IMR-90 (cell line): ENCODE measurements at places on chromosomes 7 and 10. TPM values are rescaled to one million over a fixed set of nuclear protein-coding genes. Genes with fewer than 3 reads are reported as not detected.

DNA sequence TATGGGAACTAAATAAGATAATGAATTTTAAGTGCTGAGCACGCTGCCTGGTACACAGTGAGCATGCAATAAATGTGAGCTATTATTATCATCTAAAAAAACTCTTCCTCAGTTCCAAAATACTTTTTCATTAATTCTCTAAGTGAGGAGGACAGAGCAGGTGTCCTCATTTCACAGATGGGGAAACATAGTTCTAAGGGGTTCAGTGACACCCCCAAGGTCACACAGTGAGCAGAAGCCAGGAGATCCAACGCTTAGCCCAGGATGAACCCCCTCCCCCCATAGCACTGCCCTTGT lies 6.8 kb upstream of the RRP12 start:
- H3K4me3 ChIP-seq, result no peak overlapping the region
- no peak for DNase-seq
- H3K36me3 ChIP-seq, result no peaks in the 10 kb centered on the region
- H3K4me1 ChIP-seq, result no peaks in the 10 kb centered on the region
- no peak overlapping the region for H3K27ac ChIP-seq

Gene ADAMTS14
- under 0.01 TPM in 2 replicates for total RNA-seq

DNA sequence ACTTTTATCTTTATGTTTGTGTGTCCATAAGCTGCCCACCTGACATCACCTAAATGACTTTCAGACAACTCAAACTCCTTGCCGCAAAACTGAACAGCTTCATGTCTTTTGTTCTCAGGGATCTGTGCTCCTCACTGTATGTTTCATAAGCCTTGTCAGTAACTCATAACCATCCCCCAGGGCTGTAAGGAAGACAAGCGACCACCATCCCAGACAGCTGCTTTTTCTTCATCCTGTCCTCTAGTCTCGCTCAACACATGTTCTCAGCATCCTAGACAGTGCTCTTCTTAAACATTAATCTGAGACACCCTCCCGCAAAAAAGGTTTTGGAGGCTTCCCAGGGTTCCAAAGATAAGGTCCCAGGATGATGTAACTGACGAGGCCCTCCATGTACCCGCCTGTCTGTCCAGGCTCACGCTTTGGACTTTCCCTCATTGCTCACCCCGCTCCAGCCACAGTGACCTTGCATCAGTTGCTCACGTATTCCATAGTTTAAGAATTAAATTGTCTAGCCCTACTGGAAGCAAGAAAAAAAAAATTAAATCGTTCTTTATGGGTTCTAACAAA lies 69.8 kb downstream of the MAP3K8 start:
- no peaks in the 10 kb centered on the region for H3K36me3 ChIP-seq
- no peak for DNase-seq
- H3K27ac ChIP-seq, result no peak overlapping the region
- H3K4me3 ChIP-seq, result no peak overlapping the region
- peaks cover 23% of the 10 kb centered on the region for H3K27me3 ChIP-seq
- H3K4me1 ChIP-seq, result no peaks in the 10 kb centered on the region

Gene KLF14
- total RNA-seq, result not detected in 2 replicates

DNA sequence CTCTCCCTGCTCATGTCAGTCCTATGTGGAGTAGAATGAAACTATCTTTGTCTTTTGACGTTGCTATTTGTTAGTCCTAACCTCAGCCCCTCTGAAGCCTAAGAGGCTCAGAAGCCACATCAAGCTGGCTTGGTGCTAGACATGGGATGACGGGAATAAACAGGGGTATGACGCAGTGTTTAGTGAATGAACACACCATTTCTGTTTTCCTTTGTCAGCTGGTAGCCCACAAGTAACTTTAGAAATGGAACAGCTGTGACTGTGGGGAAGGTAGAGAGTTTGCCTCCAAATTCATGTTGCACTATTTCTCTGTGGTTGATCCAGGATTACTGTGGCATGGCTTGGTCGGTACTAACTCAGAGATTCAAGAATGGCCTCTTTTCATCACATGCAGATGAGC lies 31.3 kb downstream of the COX15 start:
- no peak overlapping the region for H3K27ac ChIP-seq
- no peaks in the 10 kb centered on the region for H3K27me3 ChIP-seq
- no peak for DNase-seq
- H3K36me3 ChIP-seq, result peaks cover 46% of the 10 kb centered on the region

- H3K4me3 ChIP-seq, result no peak overlapping the region
- H3K36me3 ChIP-seq, result no peaks in the 10 kb centered on the region
- peak; percentile 56 for DNase-seq
- no peaks in the 10 kb centered on the region for H3K4me1 ChIP-seq
- no peak overlapping the region for H3K27ac ChIP-seq
Measured at GRCh38 chr7:11427686-11428273, 404.2 kb downstream of the THSD7A start.

DNA sequence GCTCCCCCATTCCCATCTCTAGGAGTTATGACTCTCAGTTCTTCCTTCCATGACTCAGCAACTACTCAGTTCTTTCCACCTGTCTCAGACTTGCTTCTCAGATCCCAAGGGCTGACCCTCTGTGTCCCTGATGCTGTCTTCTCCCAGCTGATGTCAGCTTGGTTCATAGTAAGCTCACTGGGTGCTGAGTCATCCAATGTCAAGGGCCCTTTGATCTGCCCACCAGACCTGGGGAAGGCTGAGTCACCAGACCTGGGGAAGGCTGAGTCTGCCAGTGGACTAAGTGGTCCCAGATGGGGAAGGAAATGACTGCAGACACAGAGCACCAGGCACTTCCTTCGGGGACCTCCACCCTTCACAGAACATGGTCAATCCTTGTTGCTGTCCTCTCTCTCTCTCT lies 76.1 kb upstream of the ZEB1 start:
- H3K27ac ChIP-seq, result peak overlapping the region; percentile 2; the same call in 1 of the 2 replicates
- peak; percentile 99 for DNase-seq
- no peaks in the 10 kb centered on the region for H3K27me3 ChIP-seq
- peaks cover 9% of the 10 kb centered on the region for H3K4me1 ChIP-seq

GRCh38 chr7:135718794-135719437 lies 9.1 kb downstream of the SLC13A4 start:
- H3K4me3 ChIP-seq, result no peak overlapping the region
- no peaks in the 10 kb centered on the region for H3K27me3 ChIP-seq
- no peak overlapping the region for H3K27ac ChIP-seq
- no peak for DNase-seq
- peaks cover 13% of the 10 kb centered on the region for H3K4me1 ChIP-seq
- no peaks in the 10 kb centered on the region for H3K36me3 ChIP-seq

DNA sequence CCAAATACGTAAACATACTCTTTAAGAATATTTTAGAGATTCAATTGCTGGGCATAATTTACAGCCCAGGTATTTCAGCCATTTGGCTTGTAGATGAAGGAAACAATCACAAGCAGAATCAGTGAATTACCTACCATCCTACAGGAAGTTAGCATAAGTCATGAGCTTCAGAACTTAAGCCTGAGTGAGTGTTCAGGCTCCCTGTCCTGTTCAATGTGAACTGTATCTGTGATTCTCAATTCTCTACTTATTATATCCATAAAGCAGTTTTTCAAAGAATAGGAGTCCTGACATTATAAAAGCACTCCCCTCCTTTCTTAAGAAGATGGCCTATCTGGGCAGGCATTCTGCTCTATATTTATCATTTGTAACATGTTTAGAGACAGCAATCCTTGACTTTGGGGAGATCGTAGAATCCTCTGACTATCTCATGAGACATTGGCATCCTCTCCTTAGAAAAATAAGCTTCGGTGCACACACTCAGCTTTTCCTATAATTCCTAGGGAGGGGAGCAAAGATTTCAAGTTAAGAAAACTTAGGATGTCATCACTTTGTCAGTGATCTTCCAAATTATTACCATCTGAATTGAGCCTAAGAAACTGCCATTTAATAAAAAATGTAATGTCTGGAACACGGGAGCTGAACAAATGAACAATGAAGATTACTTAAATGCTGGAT lies 645.2 kb upstream of the IGFBP3 start:
- no peak overlapping the region for H3K4me3 ChIP-seq
- peak; percentile 72 for DNase-seq
- peaks cover 5% of the 10 kb centered on the region for H3K4me1 ChIP-seq
- H3K36me3 ChIP-seq, result no peaks in the 10 kb centered on the region

- no peak for DNase-seq
- H3K36me3 ChIP-seq, result peaks cover 5% of the 10 kb centered on the region; the same call in 1 of the 2 replicates
- H3K27me3 ChIP-seq, result peaks cover 16% of the 10 kb centered on the region
- peaks cover 2% of the 10 kb centered on the region; the same call in 1 of the 2 replicates for H3K4me1 ChIP-seq
- H3K27ac ChIP-seq, result no peak overlapping the region
Measured at GRCh38 chr10:129954492-129955315, 9.4 kb downstream of the EBF3 start.

- no peak overlapping the region for H3K4me3 ChIP-seq
- peak; percentile 39 for DNase-seq
- H3K27me3 ChIP-seq, result no peaks in the 10 kb centered on the region
- H3K27ac ChIP-seq, result no peak overlapping the region
- no peaks in the 10 kb centered on the region for H3K36me3 ChIP-seq
Measured at GRCh38 chr10:93160829-93161228, 87.1 kb downstream of the CYP26A1 start.

Gene GTF2IRD2
- total RNA-seq, result 2.9 and 3.1 TPM in 2 replicates

GRCh38 chr10:78420946-78421735 lies 387.5 kb downstream of the RPS24 start:
- no peak for DNase-seq
- H3K27ac ChIP-seq, result no peak overlapping the region
- H3K27me3 ChIP-seq, result peaks cover 16% of the 10 kb centered on the region
- no peaks in the 10 kb centered on the region for H3K36me3 ChIP-seq
- no peaks in the 10 kb centered on the region for H3K4me1 ChIP-seq
- H3K4me3 ChIP-seq, result no peak overlapping the region

GRCh38 chr10:114683593-114683992 lies 25.5 kb upstream of the ABLIM1 start:
- H3K36me3 ChIP-seq, result no peaks in the 10 kb centered on the region
- peaks cover 10% of the 10 kb centered on the region for H3K4me1 ChIP-seq
- no peaks in the 10 kb centered on the region for H3K27me3 ChIP-seq
- DNase-seq, result no peak

Gene IPMK
- 2.0 and 5.0 TPM in 2 replicates for total RNA-seq

- no peak overlapping the region for H3K27ac ChIP-seq
- H3K4me1 ChIP-seq, result no peaks in the 10 kb centered on the region
- H3K4me3 ChIP-seq, result no peak overlapping the region
- DNase-seq, result no peak
- H3K27me3 ChIP-seq, result no peaks in the 10 kb centered on the region
Measured at GRCh38 chr7:64849924-64850499, 53.1 kb upstream of the ZNF273 start.

Gene TRDMT1
- total RNA-seq, result 4.7 and 6.7 TPM in 2 replicates

DNA sequence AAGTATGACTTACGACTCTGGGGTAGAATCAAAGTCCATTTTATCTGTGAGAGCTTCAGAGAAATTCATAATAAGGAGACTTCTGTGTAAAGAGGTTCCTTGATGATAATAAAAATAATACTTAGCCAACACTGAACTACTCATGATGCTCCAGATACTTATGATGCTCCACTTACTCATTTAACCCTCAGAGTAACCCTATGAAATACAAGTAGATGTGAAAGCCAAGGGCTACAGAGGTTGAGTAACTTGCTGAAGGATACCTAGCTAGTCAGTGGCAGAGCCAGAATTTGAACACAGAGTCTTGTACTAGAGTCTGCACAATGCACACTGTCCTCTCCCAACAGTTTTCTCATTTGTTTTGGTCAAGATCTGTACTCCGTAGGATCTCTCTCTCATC lies 89.5 kb downstream of the HECW1 start:
- peaks cover 8% of the 10 kb centered on the region; the same call in 1 of the 2 replicates for H3K4me1 ChIP-seq
- H3K36me3 ChIP-seq, result no peaks in the 10 kb centered on the region
- no peaks in the 10 kb centered on the region for H3K27me3 ChIP-seq
- no peak overlapping the region for H3K27ac ChIP-seq
- H3K4me3 ChIP-seq, result no peak overlapping the region

Gene FZD1
- total RNA-seq, result 3.6 and 4.4 TPM in 2 replicates

DNA sequence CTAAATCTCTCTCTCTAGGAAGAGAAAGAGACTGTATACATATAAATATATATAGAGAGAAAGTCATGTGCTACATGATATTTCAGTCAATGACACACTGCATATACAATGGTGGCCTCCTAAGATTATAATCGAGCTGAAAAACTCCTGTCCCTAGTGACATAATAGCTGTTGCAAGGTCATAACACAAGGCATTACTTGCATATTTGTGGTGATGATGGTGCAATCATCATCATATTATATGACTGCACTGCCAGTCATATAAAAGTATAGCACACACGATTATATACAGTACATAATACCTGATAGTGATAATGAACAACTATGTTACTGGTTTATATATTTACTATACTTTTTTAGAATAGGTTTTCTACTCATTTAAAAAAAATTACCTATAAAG lies 316.7 kb downstream of the FGFR2 start:
- H3K27me3 ChIP-seq, result no peaks in the 10 kb centered on the region
- no peak overlapping the region for H3K27ac ChIP-seq
- no peaks in the 10 kb centered on the region for H3K4me1 ChIP-seq
- DNase-seq, result no peak

Gene GRB10
- total RNA-seq, result 11.7 and 15.1 TPM in 2 replicates

DNA sequence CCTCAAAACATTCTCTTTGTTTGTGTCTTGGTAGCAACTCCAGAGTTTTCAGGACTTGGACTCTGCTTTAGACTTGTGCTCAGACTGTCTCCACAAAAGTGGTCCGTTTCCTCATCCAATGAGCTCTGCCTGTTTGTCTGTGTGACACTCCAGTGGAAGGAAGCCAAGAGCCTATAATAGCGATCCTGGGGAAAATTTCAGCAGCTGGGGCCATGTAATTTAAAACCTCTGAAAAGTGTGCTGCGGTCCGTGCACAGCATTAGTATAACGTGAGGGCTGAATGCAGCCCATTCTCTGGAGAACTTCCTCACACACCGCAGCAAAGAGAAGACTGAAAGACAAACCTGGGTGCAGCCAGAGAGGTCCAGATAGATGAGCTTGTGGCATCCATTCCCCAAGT lies at the start of gene LRRC17:
LRRC17 (plus strand) TSS at position 259 of the 400 bp plus-strand sequence. CDS start 20,914 bp downstream, outside the sequence.
- peaks cover 7% of the 10 kb centered on the region for H3K4me1 ChIP-seq
- DNase-seq, result peak; percentile 97
- peak within 1 kb of the TSS; percentile 88 for H3K27ac ChIP-seq
- no peaks in the 10 kb centered on the region for H3K27me3 ChIP-seq
- H3K36me3 ChIP-seq, result no peaks in the 10 kb centered on the region
- peak within 1 kb of the TSS; percentile 93 for H3K4me3 ChIP-seq

Gene DLG5
- 12.7 and 14.7 TPM in 2 replicates for total RNA-seq

DNA sequence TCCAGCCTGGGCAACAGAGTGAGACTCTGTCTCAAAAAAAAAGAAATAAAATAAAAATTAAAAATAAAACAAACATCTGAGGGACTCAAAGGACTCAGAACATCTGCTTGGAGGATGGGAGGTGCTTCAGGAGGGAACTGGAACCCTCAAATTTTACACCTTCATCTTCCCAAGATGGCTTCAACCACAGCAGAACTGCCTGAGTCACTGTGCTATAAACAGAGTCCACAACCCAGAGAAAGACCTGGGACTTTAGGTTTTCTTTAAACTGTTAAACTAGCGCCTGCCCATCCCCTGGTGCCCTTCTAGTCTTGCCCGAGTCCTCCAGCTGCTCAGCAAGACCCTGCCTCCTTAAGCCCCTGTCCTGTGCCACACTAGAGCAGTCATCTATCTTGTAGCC lies 40.8 kb downstream of the RGS10 start:
- H3K27ac ChIP-seq, result no peak overlapping the region
- H3K27me3 ChIP-seq, result no peaks in the 10 kb centered on the region
- no peak overlapping the region for H3K4me3 ChIP-seq
- peaks cover 5% of the 10 kb centered on the region for H3K4me1 ChIP-seq

GRCh38 chr7:100949227-100949932 lies at the start of gene MUC3A:
MUC3A (plus strand) TSS chr7:100949534; CDS start chr7:100949625, 91 bp downstream.
- no peak within 1 kb of the TSS for H3K4me3 ChIP-seq
- no peaks in the 10 kb centered on the region for H3K4me1 ChIP-seq
- H3K36me3 ChIP-seq, result no peaks in the 10 kb centered on the region
- no peak within 1 kb of the TSS for H3K27ac ChIP-seq
- H3K27me3 ChIP-seq, result peaks cover 51% of the 10 kb centered on the region
